ENCODE measurements at places on chromosomes 4 and X.

GRCh38 chrX:20350596-20350995, 83.9 kb upstream of the RPS6KA3 start:
- no peak for DNase-seq

DNA sequence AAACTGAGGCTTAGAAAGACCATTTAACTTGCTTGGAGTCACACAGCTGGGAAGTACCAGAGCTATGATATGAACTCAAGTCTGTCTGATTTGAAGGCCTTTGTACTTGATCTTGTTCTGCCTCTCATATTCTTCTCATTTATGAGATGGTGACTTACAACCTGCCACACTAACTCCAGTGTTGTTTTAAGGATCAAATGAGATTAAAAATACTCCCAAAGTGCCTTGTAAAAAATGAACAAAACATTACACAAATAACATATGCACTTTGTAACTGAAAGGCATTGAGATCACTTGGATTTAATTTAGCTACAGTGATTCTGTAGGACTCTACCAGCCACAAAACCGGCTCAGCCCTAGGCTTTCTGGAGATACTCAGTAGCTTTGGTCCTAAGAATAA, 15.6 kb upstream of the MAP7D3 start:
- no peak for DNase-seq

- DNase-seq: no peak
Measured at GRCh38 chrX:101658661-101659491, 774 bp downstream of the ARMCX2 start.

- DNase-seq: no peak
Measured at GRCh38 chr4:110876866-110877265, 254.0 kb upstream of the PITX2 start.

- no peak for DNase-seq
Measured at GRCh38 chrX:115373308-115373707, 83.8 kb downstream of the LUZP4 start.
